ENCODE measurements at places on chromosomes 6 and 20.

DNA sequence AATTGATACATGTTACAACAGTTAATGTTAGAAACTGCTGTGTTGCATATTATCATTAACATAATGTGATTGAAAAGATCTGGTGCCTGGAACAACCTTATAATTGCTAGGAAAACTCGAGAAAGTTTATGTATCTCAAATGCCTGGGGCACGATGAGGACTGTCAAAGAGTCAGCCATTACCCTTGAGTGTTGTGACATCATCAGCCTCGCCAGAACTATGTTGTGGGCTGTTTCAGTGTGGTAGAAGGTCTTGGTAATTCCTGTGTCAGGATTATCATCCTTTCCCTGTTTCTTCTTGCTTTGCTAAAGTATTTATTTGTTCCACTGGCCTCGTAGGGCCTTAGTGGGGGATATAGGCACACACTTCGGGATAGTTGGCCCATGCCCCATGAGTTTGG lies 185.1 kb downstream of the DTNBP1 start:
- DNase-seq, result no peak
- H3K36me3 ChIP-seq, result peaks cover 19% of the 10 kb centered on the region
- no peak overlapping the region for H3K27ac ChIP-seq
- no peak overlapping the region for H3K4me3 ChIP-seq

DNA sequence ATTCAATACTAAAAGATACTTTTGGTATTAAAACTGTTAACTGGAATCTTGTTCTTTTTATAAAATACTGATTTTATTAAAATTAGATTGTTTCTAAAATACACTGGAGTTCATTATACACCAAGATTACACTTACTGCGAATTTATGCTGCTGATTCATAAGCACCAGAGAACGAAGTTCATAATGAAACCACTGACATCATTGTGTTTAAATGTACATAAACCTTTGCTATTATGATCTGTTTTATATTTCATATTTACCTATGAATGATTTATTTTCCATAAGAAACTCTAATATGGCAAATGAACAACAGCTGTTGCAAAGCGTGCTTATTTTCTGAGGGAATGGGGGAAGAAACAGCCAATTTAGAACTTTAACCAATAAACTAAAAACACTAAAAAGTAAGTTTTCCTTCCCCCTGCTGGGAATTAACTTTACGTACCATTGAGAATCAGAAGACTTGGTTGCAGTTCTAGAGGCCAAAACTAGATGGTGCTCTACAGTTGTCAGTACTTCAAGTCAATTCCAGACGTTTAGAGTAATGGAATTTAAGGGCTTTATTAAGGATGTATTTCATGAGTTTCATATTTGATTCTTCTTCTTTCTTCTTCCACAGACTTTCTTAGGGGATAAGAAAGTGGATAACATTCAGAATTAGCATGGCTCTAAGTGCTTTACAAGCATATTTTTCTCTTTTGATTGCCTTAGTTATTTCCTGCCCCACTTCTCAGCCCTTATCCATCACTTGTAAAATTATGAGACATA lies 30.8 kb upstream of the COL19A1 start:
- no peaks in the 10 kb centered on the region for H3K36me3 ChIP-seq
- H3K4me3 ChIP-seq, result no peak overlapping the region
- no peak for DNase-seq
- H3K4me1 ChIP-seq, result no peaks in the 10 kb centered on the region

DNA sequence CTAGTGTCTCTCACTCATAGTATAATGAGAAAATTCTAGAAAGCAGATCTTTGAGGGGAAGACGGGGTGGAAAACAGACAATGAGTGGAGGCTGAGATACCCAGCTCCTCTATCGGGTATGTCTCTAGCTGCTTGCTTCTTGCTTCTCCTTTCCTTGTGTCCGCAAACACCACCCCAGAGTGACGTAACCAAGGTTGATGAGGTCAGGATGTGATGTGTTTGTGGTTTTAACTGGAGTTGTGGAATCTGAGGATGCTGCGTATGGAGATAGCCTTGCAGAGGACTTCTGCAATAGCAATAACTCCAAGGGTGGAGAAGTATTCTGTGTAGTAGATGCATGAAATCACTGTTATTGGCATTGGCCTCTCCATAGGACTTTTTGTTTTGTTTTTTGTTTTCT lies 132.7 kb upstream of the IFNGR1 start:
- H3K4me1 ChIP-seq, result peaks cover 3% of the 10 kb centered on the region
- no peak overlapping the region for H3K4me3 ChIP-seq
- DNase-seq, result no peak

- DNase-seq, result peak; percentile 42
- no peaks in the 10 kb centered on the region for H3K36me3 ChIP-seq
- H3K27ac ChIP-seq, result peak overlapping the region; percentile 46
- H3K4me3 ChIP-seq, result peak overlapping the region; percentile 25
- H3K27me3 ChIP-seq, result no peaks in the 10 kb centered on the region
Measured at GRCh38 chr6:26311385-26312095, 53.5 kb upstream of the BTN3A2 start.

- no peak overlapping the region for H3K27ac ChIP-seq
- no peak for DNase-seq
- no peak overlapping the region for H3K4me3 ChIP-seq
- H3K27me3 ChIP-seq, result no peaks in the 10 kb centered on the region
- peaks cover 3% of the 10 kb centered on the region for H3K36me3 ChIP-seq
Measured at GRCh38 chr20:46683939-46684750, 5.1 kb downstream of the TP53RK start.

- peaks cover 37% of the 10 kb centered on the region for H3K27me3 ChIP-seq
- no peak for DNase-seq
Measured at GRCh38 chr6:35202066-35202546, 11.7 kb upstream of the SCUBE3 start.

GRCh38 chr6:10621213-10621612 lies 73.2 kb downstream of the C6orf52 start:
- H3K4me1 ChIP-seq, result no peaks in the 10 kb centered on the region
- H3K27me3 ChIP-seq, result no peaks in the 10 kb centered on the region
- DNase-seq, result no peak
- H3K36me3 ChIP-seq, result no peaks in the 10 kb centered on the region
- no peak overlapping the region for H3K4me3 ChIP-seq

Data from T-cell (primary cell).